EL (cell line): ENCODE measurements at places on chromosomes 12 and 14.

DNA sequence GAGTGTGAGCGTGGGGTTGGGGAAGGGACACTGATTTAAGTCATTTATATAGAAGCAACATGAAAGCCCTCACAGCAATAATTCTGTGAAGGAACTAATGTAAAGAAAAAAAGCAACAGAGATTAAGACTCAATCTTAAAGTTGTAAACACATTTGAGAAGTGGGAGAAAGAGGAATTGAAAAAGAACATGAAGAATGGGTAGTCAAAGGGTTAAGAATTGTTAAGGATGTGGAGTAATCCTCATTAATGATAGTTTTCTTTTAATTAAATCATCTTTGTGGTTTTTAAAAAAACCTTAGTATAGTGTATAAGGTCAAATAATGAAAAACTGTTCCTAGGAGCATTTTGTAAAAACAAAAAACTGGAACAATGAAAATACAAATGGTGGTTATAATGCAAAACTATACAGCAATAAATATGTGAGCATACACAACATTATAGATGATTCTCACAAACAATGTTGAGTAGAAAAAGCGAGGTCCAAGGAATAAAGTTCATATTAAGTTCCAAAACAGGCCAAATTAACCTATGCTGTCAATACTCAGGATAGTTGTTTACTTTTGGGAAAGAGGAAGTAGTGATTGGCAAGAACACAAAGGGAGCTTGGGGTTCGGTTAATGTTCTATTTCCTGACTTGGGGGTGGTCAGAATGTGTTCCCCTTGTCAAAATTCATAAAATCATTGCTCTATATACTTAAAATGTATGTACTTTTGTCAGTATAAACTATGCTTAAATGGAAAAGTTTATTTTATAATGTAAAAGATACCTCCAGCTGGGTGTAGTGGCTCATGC lies 120.4 kb upstream of the ATF7IP start:
- DNase-seq: no peak

GRCh38 chr12:14473707-14474287 lies 93.9 kb downstream of the PLBD1 start:
- no peak for DNase-seq

GRCh38 chr12:56658921-56659320 lies 13.1 kb upstream of the ATP5F1B start:
- no peak for DNase-seq

- no peak for DNase-seq
Observed at GRCh38 chr12:91651728-91652127, 469.1 kb upstream of the DCN start.

DNA sequence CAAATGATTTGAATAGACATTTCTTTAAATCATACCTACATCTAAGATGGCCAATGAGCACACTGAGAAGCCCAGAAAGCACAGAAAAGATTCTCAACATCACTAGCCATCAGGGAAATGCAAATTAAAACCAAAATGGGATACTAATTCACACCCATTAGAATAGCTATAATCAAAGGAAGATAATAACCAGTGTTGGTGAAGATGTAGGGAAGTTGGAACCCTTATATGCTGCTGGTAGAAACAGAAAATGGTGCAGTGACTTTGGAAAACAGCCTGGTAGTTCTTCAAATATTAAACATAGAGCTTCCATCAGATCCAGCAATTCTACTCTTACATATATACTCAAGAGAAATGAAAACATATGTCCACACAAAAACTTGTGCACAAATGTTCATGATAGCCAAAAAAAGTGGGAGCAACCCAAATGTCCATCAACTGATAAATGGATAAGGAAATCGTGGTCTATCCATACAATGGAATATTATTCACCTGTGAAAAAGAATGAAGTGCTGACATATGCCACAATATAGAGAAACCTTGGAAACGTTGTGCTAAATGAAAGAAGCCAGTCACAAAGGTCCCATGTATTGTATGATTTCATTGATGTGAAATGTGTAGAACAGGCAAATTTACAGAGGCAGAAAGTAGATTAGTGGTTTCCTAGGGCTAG lies 24.4 kb downstream of the SYNE3 start:
- DNase-seq: no peak

- DNase-seq: no peak
Observed at GRCh38 chr12:85642288-85642687, 193.9 kb downstream of the RASSF9 start.

DNA sequence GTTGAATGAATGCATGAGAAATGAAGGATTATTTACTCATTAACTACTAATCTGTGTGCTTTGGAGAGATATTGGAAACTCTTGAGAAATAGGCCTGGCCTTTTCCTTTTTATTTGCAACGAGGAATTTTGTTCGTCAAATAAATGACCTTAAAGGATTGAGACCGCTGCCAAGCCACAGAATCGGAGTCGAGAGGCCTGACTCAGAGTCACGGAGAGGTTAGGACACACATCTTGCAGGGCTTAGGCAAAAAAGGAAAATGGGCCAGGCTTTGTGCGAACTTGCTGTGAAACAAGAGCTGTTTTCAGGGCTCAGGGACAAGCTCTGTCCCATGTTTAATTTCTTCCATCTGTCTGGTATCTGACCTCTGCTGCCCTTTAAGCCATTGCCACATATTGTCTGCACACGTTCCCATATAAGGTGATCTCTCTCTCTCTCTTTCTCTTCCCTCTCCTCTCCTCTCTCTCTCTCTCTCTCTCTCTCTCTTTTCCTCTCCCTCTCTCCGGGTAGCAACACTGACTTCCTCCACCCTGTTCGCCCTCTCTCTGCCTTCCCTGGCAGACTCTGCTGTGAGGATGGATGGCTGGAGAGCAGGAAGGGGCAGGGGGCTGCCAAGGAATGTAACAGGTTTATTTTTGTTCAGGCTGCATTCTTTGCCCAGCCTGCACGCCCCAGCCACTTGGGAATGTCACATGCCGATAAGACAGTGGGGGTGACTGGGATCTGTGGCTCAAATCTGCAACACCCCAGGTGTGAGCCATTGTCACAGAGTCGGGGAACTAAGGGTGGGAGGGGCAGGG lies 14.9 kb upstream of the IFT81 start:
- DNase-seq: peak; percentile 96

DNA sequence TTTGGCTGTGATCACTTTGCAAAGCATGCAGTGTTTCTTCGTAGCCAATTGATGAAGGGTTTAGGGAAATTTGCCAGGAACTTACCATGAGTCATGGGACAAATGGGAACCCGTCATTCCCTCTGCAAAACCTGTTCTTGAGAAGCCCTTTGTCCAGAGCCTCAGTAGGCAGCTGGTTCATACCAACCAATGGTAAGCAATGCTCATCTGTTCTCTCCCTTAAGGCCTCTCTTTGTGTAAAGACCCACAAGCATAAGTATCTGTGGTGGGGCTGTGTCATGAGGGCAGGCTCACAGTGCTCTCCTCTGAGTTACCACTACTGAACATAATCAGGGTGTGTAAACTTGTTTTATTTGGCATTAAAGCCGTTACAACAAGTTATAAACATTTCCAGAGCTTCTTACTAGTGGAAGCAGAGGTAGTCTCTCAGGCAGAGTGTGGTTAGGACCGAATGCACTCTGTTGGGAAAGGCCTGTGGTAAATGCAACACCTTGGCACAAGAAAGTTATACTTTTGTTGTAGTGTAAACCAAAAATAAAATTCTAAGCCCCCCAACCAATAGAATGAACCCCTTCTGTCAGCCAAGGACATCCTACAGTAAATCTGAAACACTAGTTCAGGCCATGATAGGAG lies 119.8 kb downstream of the SINHCAF start:
- DNase-seq: peak; percentile 49

DNA sequence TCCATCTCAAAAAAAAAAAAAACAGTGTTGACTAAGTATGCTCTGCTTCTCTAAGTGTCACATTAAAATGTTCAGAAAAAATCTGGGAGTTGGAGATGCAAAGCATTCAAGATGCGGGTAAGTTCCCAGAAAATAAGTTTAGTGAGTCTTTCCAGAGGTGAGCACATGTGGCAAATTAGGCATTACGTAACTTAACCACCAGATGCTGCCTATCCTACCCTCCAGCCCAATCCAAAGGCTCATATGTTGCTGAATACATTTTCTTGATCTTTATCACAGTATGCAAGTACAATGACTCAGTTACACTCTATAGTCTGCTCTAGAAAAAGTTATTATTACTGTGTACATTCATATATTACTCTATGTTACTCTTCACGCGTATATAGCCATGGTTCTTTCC lies 3.6 kb downstream of the SLC2A14 start:
- peak; percentile 55 for DNase-seq
